HFFc6 (cell line): ENCODE measurements at places on chromosomes 5 and 9. TPM values are rescaled to one million over a fixed set of nuclear protein-coding genes. Genes with fewer than 3 reads are reported as not detected.

- no peak for DNase-seq
- no peak overlapping the region for H3K4me3 ChIP-seq
- no peaks in the 10 kb centered on the region for H3K36me3 ChIP-seq
- H3K27me3 ChIP-seq = peaks cover 2% of the 10 kb centered on the region
- H3K4me1 ChIP-seq = no peaks in the 10 kb centered on the region
Observed at GRCh38 chr5:168055961-168056360, 235.5 kb upstream of the WWC1 start.

GRCh38 chr9:33197279-33198152, 30.4 kb upstream of the B4GALT1 start:
- no peak for DNase-seq
- H3K27me3 ChIP-seq = peaks cover 15% of the 10 kb centered on the region
- H3K4me1 ChIP-seq = peaks cover 41% of the 10 kb centered on the region

Gene IL3
- total RNA-seq = not detected in 3 replicates

Gene ENTREP1
- total RNA-seq = 0.09 TPM in 1 of 3 replicates, not detected in the others

Gene NUTM2G
- not detected in 3 replicates for total RNA-seq

DNA sequence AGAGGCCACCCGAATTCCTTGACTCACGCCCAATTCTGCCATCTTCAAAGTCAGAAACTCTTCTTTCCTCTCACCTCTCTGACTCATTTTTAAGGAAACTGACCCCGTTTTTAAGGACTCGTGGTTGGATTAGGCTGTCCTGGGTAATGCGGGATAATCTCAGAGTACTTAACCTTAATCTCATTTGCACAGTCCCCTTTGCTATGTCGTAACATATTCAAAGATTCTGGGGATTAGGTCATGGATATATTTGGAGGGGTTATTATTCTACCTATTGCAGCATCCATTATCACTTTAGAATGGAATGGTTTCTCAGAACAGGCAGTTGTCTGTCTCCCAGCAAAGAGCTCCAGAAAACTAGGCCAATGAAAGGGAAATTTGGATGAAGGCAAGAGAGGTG, 80.8 kb upstream of the IL12B start:
- no peak overlapping the region for H3K27ac ChIP-seq
- H3K27me3 ChIP-seq = peaks cover 6% of the 10 kb centered on the region
- H3K36me3 ChIP-seq = no peaks in the 10 kb centered on the region
- DNase-seq = no peak
- no peaks in the 10 kb centered on the region for H3K4me1 ChIP-seq
- H3K4me3 ChIP-seq = no peak overlapping the region

DNA sequence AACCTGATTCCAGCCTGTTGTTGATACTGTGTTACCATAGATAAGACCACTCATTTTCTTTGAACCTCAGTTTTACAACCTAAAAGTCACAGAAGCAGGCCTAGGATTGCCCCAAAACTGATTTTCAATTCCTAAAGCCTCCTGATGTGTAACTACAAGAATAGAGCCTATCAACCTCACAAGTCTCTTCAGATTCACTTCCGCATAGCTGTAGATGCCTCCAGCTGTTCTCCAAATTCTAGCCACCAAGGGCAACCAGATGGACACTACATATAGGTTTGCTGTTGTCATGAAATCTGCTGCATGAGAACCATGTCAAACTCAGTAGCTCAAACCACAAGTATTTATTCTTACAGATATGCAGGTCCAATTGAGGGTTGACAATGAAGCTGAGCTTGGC, 143.5 kb downstream of the SPATA31D1 start:
- H3K27ac ChIP-seq = no peak overlapping the region
- H3K27me3 ChIP-seq = peaks cover 5% of the 10 kb centered on the region
- no peak overlapping the region for H3K4me3 ChIP-seq
- H3K4me1 ChIP-seq = peaks cover 25% of the 10 kb centered on the region
- DNase-seq = no peak
- peaks cover 4% of the 10 kb centered on the region; the same call in 1 of the 2 replicates for H3K36me3 ChIP-seq

DNA sequence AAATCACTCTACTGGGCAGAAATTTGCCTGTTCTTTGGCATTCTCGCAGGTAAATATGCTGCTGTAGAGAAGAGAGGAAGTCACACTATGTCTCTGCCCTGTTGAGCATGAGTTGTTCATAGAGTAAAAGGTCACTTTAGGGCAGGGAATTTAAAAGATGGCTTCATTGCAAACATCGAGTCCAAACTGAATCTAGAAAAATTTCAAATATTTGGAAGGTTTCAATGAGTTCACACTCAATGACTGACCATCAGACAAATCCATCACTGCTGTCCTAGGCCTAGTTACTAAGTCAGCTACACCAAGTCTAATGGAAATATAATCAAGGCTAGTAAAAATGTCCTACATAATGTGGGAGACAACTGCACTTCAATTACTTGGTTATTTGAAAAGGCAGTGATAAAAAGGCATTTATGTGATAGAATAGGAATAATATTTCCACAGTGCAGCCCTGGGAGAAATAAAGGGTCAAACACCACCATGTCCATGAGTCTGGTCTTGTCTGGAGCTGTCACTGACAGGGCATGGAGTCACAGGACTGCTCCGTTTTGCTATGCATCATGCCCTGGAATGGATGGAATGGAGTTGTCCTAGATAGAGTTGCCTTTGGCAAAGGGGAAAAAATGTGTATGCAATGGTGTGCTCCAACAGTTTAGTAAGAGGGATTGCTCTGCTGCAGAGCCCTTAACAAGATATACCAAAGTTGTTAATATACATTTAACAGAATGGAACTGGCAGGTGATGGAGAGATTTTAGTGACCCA, 218.5 kb upstream of the DAPK1 start:
- H3K4me1 ChIP-seq = peaks cover 98% of the 10 kb centered on the region
- peak; percentile 61 for DNase-seq
- peak overlapping the region; percentile 84 for H3K27ac ChIP-seq
- peaks cover 2% of the 10 kb centered on the region for H3K27me3 ChIP-seq
- H3K36me3 ChIP-seq = peaks cover 26% of the 10 kb centered on the region

GRCh38 chr5:39578887-39579497, 154.2 kb upstream of the DAB2 start:
- no peak overlapping the region for H3K27ac ChIP-seq
- DNase-seq = no peak
- no peaks in the 10 kb centered on the region for H3K36me3 ChIP-seq
- H3K4me1 ChIP-seq = peaks cover 19% of the 10 kb centered on the region
- H3K27me3 ChIP-seq = peaks cover 15% of the 10 kb centered on the region

- H3K27ac ChIP-seq = no peak overlapping the region
- H3K4me1 ChIP-seq = no peaks in the 10 kb centered on the region
- H3K36me3 ChIP-seq = no peaks in the 10 kb centered on the region
- peaks cover 27% of the 10 kb centered on the region for H3K27me3 ChIP-seq
Observed at GRCh38 chr5:31626156-31626555, 12.8 kb upstream of the PDZD2 start.

DNA sequence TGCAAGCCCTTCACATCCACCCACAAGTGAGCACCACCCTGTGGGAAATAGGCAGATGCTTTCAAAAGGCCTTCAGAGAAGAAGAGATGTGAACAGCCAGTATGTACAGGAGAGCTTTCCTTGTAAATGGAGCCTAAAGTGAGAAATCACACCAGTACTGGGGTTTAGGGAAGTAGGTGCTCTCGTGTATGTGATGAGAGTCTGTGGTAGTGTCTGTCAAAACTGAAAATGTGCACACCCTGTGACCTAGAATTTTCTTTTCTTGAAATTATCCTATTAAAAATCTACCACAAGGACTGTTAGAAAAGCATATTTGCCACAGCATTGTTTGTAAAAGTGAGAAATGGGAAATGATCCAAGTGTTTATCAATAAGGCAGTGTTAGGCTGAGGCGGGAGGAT, 16.6 kb downstream of the OTULINL start:
- peaks cover 16% of the 10 kb centered on the region for H3K27me3 ChIP-seq
- H3K4me1 ChIP-seq = peaks cover 22% of the 10 kb centered on the region
- H3K27ac ChIP-seq = no peak overlapping the region

DNA sequence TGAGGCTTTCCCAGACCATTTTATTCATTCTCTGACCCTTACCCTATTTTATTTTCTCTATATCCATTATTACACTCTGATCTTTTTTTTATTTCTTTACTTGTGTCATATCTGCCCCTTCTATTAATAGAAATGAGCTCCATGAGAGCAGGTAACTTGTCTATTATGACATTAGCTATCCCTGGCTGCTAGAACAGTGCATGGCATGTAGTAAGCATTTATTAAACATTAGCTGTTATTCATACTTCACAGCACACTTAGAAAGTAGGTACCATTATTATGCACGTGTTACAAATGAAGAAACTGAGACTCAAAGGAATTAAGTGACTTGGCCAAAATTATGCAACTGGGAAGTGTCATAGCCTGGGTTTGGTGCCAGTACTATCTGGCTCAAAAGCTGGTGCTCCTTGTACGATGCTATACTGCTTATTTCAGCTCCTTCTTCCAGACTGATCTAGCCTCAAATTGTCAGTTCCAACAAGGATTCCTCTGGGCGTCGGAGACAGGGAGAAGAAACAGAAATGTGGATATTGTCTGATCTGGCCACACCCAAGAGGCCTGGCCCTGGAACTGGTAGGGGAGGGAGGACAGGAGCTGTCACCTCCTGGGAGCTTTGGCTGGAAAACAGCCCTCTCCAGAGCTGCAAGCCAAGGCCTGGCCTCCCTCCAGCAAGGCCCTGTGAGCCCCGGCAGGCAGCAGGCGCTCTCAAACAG, 10.8 kb upstream of the NIPAL4 start:
- no peak overlapping the region for H3K27ac ChIP-seq
- no peak overlapping the region for H3K4me3 ChIP-seq
- no peaks in the 10 kb centered on the region for H3K4me1 ChIP-seq
- no peaks in the 10 kb centered on the region for H3K36me3 ChIP-seq
- peaks cover 2% of the 10 kb centered on the region for H3K27me3 ChIP-seq
- DNase-seq = no peak

Gene IQGAP2
- total RNA-seq = 0.21 to 0.47 TPM in 2 of 3 replicates, not detected in the other

Gene BARX1
- not detected in 3 replicates for total RNA-seq

Gene NUDT12
- total RNA-seq = 7.3 to 10.0 TPM (median 7.7 TPM) in 3 replicates

DNA sequence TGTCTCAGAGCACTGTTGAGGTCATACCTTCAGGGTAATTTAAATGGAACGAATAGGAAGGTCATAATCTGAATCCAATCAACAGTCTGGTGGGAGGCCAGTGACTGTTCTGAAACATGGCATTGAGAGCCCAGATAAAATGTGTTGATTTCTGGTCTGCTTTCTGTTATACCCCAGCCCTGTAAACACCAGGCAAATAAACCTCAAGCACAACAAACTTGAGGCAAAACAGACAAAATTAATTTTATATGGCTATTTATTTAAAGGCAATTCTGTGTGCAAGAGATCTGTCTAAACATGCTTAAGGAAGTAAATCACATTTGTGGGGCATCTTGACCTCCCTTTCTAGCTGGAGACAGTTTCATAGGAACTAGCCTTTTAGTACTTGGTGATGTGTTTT, 140.9 kb upstream of the SPEF2 start:
- H3K27me3 ChIP-seq = peaks cover 5% of the 10 kb centered on the region; the same call in 1 of the 2 replicates
- H3K36me3 ChIP-seq = no peaks in the 10 kb centered on the region
- peaks cover 14% of the 10 kb centered on the region for H3K4me1 ChIP-seq
- no peak overlapping the region for H3K27ac ChIP-seq

Gene UHRF2
- total RNA-seq = 26.0 to 37.3 TPM (median 30.1 TPM) in 3 replicates

Gene SLC45A2
- not detected in 3 replicates for total RNA-seq

GRCh38 chr5:14299666-14300065, 156.5 kb downstream of the TRIO start:
- H3K27me3 ChIP-seq = peaks cover 20% of the 10 kb centered on the region
- peaks cover 81% of the 10 kb centered on the region for H3K36me3 ChIP-seq

Gene SKP2
- 68.9 to 71.4 TPM (median 70.4 TPM) in 3 replicates for total RNA-seq

DNA sequence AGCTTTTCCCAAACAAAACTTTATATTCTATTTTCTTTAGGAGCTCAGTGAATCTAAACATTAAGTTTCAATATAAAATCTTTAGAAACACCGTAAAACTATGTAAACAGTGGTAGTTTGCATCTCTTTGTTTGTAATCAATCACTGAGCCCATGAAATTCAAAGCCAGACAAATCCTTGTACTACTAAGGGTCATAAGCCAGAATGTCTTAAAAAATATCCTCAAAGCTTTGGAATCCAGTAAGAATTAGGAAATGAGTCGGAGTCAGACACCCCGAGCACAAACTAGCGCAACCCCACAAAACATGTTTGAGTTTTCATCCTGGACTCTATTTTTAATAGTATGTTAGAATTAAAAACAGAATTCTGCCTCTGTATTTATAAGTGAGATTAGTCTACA, 153.8 kb downstream of the HSPA4 start:
- no peaks in the 10 kb centered on the region for H3K36me3 ChIP-seq
- peaks cover 19% of the 10 kb centered on the region for H3K4me1 ChIP-seq
- H3K4me3 ChIP-seq = no peak overlapping the region
- H3K27me3 ChIP-seq = peaks cover 12% of the 10 kb centered on the region
- H3K27ac ChIP-seq = no peak overlapping the region

DNA sequence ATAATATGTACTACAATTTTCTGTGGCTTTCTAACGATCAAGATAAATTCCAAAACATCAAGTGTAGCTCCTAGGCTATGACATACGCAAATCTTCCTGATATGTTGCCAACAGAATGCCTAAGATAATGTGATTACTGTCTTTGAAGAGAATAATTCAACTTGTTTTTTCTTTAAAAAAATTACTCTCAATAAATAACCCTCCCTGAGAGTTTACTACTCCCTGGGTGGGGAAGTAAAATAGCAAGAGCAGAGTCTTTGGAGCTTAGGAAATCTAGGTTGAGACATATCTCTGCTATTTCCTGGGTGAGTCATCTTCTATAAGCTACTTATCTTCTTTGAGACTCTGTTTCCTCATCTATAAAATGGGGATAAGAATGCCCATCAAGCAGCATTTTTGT, 201.2 kb downstream of the ACTL7B start:
- no peaks in the 10 kb centered on the region for H3K36me3 ChIP-seq
- no peaks in the 10 kb centered on the region for H3K4me1 ChIP-seq

DNA sequence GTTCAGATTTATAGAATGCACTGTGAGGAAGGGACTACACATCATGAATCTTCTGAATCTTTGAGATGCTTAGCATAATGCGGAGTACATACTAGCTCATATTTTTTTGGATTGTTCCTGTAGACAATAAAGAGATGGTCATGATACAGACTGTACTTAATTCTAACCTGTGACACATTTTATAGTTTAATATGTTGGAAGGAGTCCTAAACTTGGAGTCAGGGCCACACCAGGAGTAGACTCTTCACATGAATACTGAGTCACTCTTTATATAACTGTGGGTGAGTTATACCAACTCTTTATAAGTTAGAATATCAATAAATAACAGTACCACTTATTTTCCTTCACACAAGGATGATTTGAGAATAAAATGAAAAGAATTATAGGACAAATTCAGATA, 16.9 kb downstream of the C9orf85 start:
- no peaks in the 10 kb centered on the region; the same call in 1 of the 2 replicates for H3K27me3 ChIP-seq
- peak overlapping the region; percentile 33; the same call in 1 of the 2 replicates for H3K4me3 ChIP-seq

Gene OBP2B
- total RNA-seq = not detected in 3 replicates

Gene SOHLH1
- not detected in 3 replicates for total RNA-seq

DNA sequence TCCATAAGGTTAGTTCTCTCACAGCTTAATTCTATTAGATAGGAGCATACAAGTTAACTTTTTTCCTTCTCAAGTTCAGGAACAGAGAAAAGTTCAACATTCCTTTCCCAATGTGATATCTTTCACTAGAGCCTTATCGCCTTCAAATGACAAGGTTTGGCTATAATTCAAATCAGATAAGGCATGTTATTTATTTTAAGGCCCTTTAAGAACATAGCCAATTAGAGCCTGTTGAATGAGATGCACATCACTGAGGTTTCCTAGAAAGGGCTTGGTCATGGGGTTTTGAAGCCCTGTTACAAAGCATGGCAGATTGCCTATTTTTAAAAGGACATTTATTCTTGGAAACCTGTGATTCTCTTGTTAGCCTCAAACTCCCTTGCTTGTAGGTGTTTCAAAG, 123.4 kb downstream of the BASP1 start:
- no peak for DNase-seq
- H3K4me1 ChIP-seq = peaks cover 11% of the 10 kb centered on the region
- no peak overlapping the region for H3K27ac ChIP-seq
- peaks cover 19% of the 10 kb centered on the region for H3K27me3 ChIP-seq
- 0 out of 2 replicates have a peak, but pooled peaks cover 4% of the 10 kb centered on the region for H3K36me3 ChIP-seq
